ENCODE measurements at places on chromosomes 7 and 10. TPM values are rescaled to one million over a fixed set of nuclear protein-coding genes. Genes with fewer than 3 reads are reported as not detected.

Gene ASAH2
- 1.1 TPM for total RNA-seq

Gene PRLHR
- total RNA-seq: not detected

Gene VENTX
- total RNA-seq: 0.11 TPM

Gene CLRN3
- total RNA-seq: not detected

Gene MYH16
- total RNA-seq: not detected

Gene NRP1
- total RNA-seq: not detected

Gene EVX1
- 0.25 TPM for total RNA-seq

DNA sequence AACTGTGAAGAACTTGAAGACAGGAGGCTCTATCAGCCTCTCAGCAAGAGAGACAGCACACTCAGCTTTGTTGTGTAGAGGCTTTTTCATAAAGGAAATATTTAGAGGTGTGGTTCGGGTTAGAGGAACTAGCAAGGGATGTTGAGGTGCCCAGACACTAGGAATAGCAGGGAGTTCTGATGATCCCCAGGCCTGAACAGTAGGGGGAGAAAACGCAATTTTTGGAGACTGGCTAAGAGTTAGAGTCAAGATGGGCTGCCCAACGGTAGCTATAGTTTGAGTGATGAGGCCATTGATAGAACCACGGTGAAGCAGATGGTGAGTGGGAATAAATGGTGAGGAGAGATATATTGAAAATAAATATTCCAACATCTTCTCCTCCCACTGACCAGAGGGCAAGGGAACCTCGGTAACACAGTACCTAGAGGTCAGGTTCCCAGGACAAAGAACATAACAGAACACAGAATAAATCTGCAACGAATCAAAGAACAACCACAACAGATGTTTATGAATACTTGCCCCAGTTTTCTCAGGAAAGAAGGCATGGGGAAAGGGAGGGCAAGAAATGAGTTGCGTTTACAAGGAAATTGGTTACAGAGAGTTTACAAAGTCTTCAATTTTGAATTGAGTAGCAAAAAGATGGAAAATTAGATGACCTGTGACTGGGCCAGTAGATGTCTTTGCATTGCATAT, 24.2 kb upstream of the BPGM start:
- DNase-seq: no peak
- H3K4me3 ChIP-seq: no peak overlapping the region
- H3K27me3 ChIP-seq: peaks cover 4% of the 10 kb centered on the region
- H3K4me1 ChIP-seq: no peaks in the 10 kb centered on the region
- no peaks in the 10 kb centered on the region for H3K36me3 ChIP-seq

- no peaks in the 10 kb centered on the region for H3K27me3 ChIP-seq
- DNase-seq: no peak
- H3K27ac ChIP-seq: no peak overlapping the region
- H3K36me3 ChIP-seq: peaks cover 39% of the 10 kb centered on the region
Measured at GRCh38 chr7:149604521-149604920, 106.9 kb upstream of the ZNF746 start.

DNA sequence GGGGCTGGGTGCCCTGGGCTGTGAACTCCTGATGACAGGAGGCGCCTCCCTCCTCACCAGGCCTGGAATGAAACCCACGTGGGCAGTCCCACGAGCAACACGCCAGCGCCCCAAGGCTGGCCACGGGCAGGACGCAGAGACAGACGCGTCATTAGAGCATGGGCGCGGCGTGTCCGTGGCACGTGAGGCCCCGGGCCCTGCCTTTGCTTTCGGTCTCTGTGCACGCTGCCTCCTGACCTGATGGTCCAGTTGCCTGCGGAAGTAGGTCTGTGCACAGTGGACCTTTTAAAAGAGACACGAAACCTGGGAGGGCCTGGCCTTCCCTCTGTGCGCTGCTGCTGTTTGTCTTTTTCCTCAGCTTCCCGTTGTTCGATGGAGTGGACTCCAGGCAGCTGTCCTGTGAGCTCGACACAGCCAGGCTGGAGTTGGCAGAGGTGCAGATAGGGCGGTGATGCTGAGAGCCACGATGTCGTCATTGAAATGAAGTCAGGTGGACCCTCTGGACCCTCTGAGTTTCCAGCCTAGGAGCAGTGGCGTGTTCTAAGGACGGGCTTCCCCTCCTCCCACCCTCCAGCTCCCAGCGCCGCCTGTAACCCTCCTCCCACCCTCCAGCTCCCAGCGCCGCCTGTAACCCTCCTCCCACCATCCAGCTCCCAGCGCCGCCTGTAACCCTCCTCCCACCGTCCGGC, 40.1 kb upstream of the CFAP46 start:
- no peak overlapping the region for H3K4me3 ChIP-seq
- H3K27me3 ChIP-seq: no peaks in the 10 kb centered on the region
- no peaks in the 10 kb centered on the region for H3K36me3 ChIP-seq
- no peak overlapping the region for H3K27ac ChIP-seq
- H3K4me1 ChIP-seq: no peaks in the 10 kb centered on the region

- no peak overlapping the region for H3K4me3 ChIP-seq
- H3K27me3 ChIP-seq: no peaks in the 10 kb centered on the region
- DNase-seq: no peak
Measured at GRCh38 chr7:50397320-50397970, 52.7 kb downstream of the FIGNL1 start.

- DNase-seq: no peak
- H3K27me3 ChIP-seq: no peaks in the 10 kb centered on the region
- peak overlapping the region; percentile 28 for H3K4me3 ChIP-seq
- no peak overlapping the region for H3K27ac ChIP-seq
Measured at GRCh38 chr7:149321978-149322541, 60.1 kb downstream of the ZNF783 start.

DNA sequence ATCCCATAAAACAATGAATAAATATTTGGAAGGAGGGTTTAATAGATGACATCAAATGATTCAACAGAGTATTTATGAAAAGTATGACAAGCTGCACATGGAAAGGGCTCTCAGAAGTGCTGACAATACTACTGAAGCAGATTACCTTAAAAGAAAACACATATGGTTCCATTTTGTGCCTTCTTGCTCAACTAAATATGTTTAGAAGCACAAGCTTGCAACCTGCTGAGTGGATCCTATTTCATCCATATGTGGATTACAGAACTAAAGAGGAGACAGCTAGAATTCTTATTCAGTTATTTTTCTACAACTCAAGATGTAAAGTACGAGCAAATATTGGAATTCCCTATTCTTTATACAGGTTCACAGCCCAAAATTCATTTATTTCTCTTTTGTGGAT, 340.6 kb downstream of the TFEC start:
- H3K36me3 ChIP-seq: no peaks in the 10 kb centered on the region
- no peak for DNase-seq
- H3K4me3 ChIP-seq: no peak overlapping the region
- no peaks in the 10 kb centered on the region for H3K27me3 ChIP-seq

DNA sequence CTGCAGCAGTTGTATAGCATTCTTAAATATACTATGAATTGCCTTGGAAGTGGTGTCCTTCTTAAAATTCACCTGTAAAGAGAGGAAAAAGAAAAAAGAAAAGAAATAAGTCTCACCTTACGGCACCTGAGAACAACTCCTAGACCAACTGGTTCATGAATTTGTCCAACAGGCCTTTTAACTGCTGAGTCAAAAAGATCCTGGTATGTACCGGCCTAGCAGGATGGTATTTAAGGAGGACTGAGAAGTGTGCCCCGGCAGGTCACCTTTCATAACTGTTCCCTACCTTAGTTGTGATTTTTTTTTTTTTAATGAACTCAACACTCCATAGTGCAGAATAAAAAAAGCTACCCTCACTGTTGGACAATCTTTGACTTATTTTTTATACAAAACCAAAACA, 25.8 kb downstream of the STN1 start:
- H3K27me3 ChIP-seq: no peaks in the 10 kb centered on the region
- peaks cover 87% of the 10 kb centered on the region for H3K36me3 ChIP-seq

DNA sequence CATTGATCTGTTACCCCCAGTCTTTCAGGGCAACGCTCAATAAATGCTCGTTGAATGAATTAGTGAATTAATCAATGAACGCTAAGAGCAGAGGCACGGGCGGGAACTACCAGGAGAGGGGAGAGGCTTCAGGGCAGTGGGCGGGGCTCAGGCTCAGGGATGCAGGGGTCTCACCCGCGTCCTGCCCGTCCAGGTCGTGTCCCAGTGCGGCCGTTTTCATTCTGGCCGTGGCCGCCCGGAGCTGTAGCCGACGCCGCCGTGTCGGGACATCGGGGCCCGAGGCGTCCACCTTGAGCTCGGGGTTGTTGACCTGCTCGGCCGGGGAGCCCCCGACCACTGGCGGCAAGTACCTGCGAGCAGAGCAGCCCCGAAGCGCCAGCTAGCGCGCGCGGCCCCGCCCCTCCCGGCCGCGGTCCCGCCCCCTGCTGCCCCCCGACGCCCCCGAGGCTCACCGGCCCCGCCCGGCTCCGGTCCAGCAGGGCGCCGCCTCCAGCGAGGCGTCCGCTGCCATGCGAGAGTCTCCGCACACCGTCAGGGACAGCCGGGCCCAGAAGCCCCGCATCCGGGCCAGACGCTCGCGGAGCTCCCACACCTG, 2.8 kb upstream of the GAL3ST4 start:
- no peaks in the 10 kb centered on the region for H3K36me3 ChIP-seq

DNA sequence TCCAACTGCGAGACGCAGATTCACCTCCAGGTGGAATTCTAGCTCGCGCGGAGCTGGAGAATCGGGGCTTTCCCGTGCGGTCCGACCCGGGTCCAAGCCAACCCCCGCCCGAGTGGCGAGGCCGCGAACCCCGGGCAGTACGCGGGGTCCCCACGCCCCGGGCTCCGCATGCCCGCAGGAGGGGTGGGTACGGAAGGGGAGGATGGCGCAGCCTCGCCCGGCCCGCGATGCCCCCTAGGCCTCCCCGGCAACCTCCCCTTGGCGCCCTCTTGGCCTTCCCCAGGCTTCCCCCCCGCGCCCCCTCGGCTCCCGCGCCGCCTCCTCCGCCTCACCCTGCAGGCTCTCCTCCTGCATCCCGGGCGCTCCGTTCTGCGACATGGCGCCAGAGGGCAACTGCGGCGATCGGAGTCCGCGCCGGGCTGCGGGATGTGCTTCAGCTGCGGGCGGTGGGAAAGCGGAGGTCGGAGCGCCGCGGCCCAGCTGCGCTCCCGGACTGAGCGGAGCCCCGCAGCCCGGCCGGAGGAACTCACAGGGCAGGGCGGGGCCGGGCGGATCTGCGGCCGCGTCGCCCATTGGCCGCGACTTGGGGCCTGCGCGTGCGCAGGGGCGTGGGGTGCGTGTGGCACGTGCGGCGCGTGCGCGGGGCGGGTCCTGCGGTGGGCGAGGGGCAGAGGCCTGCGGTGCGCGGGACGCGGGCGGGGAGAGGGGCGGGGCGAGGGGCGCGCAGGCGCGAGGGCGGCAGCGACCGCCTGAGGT, at the start of gene BNIP3:
TSS of gene BNIP3 (minus strand) at position 495 of the 756 bp plus-strand sequence. CDS start at position 378, 117 bp downstream.
- H3K36me3 ChIP-seq: no peaks in the 10 kb centered on the region
- H3K4me3 ChIP-seq: peak within 1 kb of the TSS; percentile 80
- H3K27me3 ChIP-seq: no peaks in the 10 kb centered on the region
- peak within 1 kb of the TSS; percentile 55 for H3K27ac ChIP-seq
- peak; percentile 90 for DNase-seq

- H3K36me3 ChIP-seq: no peaks in the 10 kb centered on the region
- no peak overlapping the region for H3K4me3 ChIP-seq
- H3K27me3 ChIP-seq: peaks cover 4% of the 10 kb centered on the region
- DNase-seq: no peak
- no peak overlapping the region for H3K27ac ChIP-seq
Measured at GRCh38 chr10:47301833-47302232, 1.8 kb downstream of the GDF10 start.

DNA sequence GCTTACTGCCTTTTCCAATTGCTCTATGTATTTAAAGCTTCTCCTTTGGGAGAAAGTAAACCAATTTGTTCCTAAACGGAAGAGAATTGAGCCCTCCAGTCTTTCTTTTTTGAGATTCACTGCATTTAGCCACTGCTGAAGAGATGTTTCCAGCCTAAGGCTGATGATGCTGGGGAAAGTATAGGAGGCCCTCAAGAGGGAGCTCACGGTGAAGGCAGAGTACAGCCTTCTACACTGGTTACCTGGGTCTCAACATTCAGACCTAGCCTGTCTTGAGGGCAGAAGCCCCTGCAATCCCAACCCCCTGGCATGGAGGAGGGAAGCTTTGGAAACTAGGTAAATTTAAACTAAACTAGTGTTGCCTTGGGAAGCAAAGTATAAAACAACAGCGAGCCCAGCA, 316.7 kb upstream of the TPK1 start:
- H3K4me1 ChIP-seq: no peaks in the 10 kb centered on the region
- no peaks in the 10 kb centered on the region for H3K36me3 ChIP-seq
- H3K27me3 ChIP-seq: no peaks in the 10 kb centered on the region
- DNase-seq: no peak
- no peak overlapping the region for H3K27ac ChIP-seq

DNA sequence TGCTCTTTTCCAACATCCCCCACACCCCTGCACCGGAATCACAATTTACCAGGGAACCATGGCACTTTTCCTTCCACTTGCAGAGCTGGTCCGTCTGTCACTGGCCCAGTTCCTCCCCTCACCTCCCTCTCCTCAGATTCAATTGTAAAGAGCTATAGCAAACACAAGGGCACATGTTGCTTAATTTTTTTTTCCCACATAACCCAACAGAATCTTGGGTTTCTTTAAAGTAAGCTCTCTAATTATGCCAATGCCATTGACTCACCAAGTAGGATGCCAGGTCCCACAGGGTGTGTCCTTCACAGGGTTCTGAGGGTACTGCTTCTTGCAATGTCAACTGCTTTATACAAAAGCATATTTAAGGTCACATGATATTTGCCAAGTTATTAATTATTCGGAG, 262.2 kb downstream of the AUTS2 start:
- H3K27me3 ChIP-seq: no peaks in the 10 kb centered on the region
- no peak overlapping the region for H3K4me3 ChIP-seq
- H3K36me3 ChIP-seq: no peaks in the 10 kb centered on the region
- no peak for DNase-seq

GRCh38 chr7:5700391-5700985, 81.0 kb downstream of the RNF216 start:
- no peak overlapping the region for H3K4me3 ChIP-seq
- peak overlapping the region; percentile 60 for H3K27ac ChIP-seq
- peak; percentile 44 for DNase-seq
- peaks cover 68% of the 10 kb centered on the region for H3K4me1 ChIP-seq
- H3K27me3 ChIP-seq: no peaks in the 10 kb centered on the region

DNA sequence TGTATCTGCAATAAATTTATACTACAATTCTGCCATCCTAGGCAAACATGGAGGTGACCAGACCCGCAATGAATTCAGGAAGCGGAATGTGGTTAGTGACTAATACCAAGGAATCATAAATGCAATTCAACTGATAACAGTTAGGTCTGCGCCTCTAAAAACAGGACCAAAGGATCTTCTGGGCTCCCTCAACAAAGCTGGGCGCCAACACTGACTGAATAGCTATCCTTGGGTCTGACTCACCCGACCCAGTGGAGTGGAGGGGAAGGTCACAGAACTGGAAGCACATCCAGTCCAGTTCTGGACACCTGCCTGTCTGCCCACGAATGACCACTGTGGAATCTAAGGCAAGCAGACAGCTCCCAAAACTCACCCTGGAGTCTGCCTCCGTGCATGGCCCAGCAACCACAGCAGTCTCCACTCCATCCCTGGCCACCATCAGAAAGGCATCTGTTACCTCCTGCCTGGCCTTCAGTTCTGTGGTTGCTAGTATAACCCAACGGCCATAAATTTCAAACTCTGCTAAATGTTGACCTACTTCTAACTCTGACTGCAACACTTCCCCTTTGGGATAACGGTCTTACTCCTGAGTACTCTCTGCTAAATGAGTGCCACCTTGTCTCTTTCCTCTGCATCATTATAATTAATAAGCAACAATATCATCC, 43.0 kb upstream of the DLX6 start:
- no peak for DNase-seq
- H3K4me1 ChIP-seq: no peaks in the 10 kb centered on the region
- peaks cover 16% of the 10 kb centered on the region for H3K27me3 ChIP-seq
- no peak overlapping the region for H3K27ac ChIP-seq
- H3K36me3 ChIP-seq: no peaks in the 10 kb centered on the region

GRCh38 chr10:132944510-132944909, 2.1 kb upstream of the CFAP46 start:
- H3K4me1 ChIP-seq: peaks cover 8% of the 10 kb centered on the region
- no peak for DNase-seq
- peaks cover 37% of the 10 kb centered on the region for H3K27me3 ChIP-seq
- no peak overlapping the region for H3K27ac ChIP-seq
